ENCODE measurements at places on chromosomes 3 and 15.

DNA sequence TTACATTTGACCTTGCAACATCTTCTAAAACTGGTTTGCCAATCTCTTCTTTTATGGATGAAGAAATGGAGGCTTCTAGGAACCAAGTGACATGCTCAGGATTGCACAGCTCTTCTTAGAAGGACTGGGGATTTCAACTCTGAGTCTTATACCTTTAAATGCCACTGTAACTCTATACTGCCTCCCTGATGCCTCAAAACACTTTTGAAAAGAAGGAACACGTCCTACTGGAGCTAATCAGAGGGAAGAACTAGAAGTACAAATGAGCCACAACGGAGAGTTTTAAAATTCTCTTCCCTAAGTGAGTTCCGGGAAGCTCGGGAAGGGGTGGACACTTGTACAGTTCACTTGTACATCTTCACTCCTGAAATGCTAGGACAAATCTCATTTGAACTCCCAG lies 949 bp upstream of the MITF start:
- no peak for DNase-seq

GRCh38 chr15:77671362-77672056 lies 38.8 kb upstream of the LINGO1 start:
- no peak for DNase-seq

DNA sequence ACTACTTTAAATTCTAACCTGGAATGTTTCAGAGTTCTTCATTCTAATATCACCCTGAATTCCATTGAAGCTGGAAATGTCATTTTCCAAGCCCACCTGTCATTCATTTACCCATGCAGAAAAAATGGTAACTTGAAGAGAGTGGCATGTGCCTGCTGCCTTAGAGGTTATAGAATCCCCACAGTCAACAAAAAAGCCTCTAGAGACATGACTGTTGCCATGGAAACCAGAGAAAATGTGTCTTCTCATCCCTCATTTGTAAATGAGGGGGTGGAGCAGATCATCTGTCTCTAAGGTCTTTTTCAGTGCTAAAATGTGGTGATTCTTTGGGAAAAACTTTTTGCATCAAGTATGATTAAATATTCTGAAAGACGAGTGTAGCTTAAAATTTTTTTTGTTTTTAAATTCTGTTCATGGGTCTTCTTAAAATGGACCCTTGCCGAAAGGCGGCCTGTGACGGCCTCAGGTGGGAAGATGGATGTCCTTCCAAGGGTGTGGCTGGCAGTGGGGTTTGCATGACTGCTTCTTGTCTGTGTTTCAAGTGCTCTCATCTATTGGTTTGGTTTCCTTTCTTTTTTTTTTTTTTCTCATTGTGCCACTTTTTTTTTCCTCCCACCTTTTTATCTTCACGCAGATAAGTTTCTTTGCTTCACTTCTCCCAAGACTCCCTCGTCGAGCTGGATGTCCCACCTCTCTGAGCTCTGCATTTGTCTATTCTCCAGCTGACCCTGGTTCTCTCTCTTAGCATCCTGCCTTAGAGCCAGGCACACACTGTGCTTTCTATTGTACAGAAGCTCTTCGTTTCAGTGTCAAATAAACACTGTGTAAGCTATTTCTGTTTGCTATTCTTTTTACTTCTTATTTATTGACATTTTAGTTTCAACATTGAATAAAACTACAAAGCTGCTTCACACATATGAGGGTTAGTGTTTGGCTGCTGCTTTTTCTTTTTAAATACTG lies 23.0 kb downstream of the TPM1 start:
- no peak for DNase-seq

DNA sequence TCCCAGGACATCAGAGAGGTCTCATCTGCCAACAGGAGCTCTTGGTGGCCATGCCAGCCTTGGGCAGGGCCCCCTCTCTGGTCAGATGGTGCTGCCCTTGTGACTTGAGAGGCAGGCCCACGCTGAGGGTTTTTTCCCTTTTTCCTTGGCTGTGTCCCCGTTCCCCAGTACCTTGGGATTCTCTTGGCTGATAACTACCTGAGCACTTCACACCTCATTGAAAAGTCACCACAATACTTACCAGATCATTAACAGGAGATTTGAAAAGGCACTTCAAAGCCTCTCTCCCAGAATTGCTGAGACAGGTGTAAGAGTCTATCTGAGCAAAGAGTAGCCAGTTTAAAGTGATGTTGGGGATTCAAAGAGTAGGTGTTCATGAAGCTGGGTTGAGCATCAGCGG lies 15.1 kb upstream of the TMEM158 start:
- DNase-seq = no peak

GRCh38 chr3:141686466-141687291 lies 51.4 kb upstream of the RNF7 start:
- DNase-seq = no peak

DNA sequence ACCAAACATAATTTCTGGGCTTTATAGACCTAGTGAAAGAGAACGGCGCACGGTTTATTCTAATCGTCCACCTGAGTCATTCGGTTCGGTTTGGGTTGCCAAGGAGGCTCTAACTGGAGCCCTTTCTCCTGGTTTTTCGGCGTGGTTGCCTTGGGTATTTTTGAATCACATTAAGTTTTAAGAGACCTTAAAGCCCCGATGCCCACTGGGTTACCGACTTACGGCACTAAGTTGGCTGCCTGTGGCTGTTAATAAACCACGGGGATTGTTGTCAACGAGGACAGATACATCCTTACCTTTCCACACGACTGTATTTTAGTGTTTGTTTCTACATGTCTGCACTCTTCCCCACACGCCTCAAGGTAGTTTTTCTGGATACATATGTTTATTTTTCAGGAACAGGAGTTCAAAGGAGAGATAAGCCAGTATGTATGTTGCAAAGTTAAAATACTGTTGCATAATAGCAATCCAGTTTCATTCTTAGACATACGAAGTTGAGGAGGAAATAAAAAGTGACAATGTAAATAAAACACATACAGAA lies 1.2 kb upstream of the ANP32A start:
- DNase-seq = no peak

DNA sequence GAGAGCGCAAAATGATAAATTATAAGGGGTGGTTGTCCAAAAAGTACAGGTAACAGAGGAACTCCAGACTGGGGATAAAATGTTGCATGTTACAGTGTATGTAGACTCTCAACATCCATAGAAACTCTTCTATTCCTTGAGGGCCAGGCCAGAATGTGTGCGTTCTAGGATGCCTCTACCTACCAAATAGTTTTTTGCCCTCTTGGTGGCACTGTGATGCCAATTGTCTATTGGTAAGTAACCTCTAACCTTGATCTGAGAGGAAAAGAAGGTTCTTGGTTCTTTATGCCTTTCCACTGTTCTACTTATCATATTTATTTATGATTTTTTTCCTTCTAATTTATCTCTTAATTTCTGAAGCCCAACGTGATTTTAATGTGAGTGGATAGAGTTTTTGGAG lies 424.6 kb downstream of the GRM7 start:
- DNase-seq = no peak

DNA sequence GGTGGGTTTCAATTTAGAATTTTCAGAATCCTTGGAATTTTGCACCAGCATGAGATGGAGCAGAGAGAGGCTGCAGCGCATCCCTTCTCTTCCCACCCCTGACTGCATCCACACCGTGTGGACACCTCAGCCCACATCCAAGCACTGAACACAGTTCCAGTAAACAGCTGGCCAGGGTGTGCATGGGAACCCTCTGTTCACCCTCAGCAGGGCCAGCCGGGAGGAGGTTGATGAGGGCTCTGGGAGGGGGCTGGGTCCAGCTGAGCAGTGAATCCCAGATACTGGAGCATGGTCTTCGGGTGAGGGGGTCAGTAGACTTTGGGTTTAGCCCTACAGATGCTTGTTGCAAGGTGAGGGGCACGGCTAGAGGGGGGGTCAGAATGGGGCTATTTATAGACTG lies 85.8 kb downstream of the RPLP1 start:
- no peak for DNase-seq

DNA sequence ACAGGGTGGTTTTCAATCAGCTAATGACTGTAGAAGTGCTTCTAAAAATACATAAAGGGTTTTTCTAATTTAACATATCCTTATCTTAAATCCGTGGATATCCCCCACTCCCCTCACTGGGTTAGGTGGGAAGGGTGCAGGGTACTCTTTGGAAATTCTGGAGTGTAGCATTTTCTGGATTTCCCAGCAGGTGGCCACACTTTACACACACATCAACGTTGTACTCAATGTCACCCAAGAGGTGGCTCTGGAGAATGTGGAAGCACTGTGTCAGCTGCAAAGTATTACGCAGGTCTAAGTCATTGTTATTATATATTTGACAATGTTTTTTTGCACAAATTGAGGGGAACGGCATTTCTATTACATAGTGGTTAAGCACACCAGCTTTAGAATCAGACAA lies 168.8 kb downstream of the CHDH start:
- no peak for DNase-seq

GRCh38 chr3:115074502-115074901 lies 72.6 kb downstream of the ZBTB20 start:
- DNase-seq = no peak

GRCh38 chr15:59166166-59166565 lies 40.5 kb upstream of the LDHAL6B start:
- DNase-seq = no peak

GRCh38 chr15:26698555-26698954 lies 74.3 kb downstream of the GABRB3 start:
- DNase-seq = no peak

- no peak for DNase-seq
These were observed 356.0 kb downstream of the ZPLD1 start for GRCh38 chr3:102790747-102791325.

DNA sequence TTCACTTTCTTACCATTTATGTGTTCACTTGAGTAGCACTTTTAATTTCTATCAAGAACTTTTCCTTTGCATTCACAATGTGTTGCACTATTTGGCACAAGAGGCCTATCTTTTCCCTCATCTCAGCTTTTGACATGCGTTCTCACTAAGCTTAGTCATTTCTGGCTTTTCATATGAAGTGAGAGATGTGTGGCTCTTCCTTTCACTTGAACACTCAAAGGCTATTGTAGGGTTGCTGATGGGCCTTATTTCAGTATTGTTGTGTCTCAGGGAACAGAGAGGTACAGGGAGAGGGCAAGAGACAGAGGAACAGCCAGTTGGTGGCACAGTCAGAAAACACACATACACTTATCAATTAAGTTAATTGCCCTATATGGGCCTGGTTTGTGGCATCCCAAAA lies 127.4 kb upstream of the MLF1 start:
- DNase-seq = no peak

- DNase-seq = no peak
These were observed 40.9 kb downstream of the ONECUT1 start for GRCh38 chr15:52749258-52749657.

- DNase-seq = no peak
These were observed 1250.0 kb upstream of the GBE1 start for GRCh38 chr3:83011481-83011880.

GRCh38 chr3:115834068-115834467 lies 210.8 kb downstream of the GAP43 start:
- DNase-seq = no peak

DNA sequence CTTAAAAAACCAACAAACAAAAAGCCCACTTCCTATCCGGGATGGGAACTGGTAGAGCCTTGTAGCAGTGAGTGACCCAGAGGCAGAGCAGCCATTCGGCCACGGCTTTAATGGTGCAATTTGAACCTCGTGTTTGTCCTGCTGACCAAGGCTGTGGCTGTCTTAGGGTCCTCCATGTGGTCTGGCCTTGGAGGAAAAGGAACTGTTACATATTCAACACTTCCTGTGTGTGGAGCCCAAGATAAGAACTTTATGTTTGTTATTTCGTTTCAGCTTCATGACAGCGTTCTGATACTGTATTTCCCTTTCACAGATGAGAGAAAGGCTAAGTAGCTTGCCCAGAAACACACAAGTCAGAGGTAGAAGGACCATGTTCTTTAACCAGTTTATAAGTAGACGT lies 269.8 kb downstream of the SV2B start:
- no peak for DNase-seq

DNA sequence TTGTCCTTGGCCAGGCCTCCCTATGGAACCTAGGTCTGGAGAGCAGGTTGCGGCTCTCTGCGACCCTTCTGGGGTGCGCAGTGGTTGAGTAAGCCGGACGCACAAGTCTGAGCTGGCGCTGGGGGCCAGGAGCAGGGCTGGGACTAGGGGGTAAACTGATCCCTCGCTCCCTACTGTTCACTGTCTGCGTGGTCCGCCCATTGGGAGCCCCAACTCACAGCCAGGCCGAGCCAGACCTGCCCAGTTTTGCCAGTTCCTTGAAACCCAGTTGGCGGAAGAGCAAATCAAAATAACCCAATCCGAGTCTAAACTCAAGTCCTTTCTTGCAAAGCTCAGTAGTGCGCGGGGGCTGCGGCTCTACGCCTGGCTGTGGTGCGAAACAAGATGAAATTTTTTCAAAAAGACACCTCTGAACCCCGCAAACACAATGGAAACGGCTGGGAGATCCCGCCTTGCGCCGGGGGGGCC lies 17.5 kb downstream of the RGMA start:
- no peak for DNase-seq

- no peak for DNase-seq
These were observed 180.1 kb upstream of the KBTBD8 start for GRCh38 chr3:66817951-66818557.

DNA sequence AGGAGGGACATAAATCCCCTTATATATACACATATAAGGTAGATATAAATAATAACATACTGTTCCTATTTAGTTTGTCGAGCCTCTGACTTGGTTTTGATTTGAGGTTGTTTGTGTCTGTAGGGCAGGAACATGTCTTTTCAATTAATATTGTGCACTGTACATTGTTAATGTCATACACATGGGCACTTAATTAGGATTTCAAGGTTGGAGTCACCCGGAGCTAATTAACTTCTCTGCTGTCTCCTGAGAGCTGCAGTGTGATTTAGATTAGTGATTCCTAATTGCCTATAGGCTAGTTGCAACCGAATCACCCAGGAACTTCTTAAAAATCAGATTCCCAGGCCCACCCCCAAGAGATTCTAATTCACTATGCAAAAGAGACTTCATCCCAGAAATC lies 50.4 kb upstream of the FILIP1L start:
- DNase-seq = no peak

DNA sequence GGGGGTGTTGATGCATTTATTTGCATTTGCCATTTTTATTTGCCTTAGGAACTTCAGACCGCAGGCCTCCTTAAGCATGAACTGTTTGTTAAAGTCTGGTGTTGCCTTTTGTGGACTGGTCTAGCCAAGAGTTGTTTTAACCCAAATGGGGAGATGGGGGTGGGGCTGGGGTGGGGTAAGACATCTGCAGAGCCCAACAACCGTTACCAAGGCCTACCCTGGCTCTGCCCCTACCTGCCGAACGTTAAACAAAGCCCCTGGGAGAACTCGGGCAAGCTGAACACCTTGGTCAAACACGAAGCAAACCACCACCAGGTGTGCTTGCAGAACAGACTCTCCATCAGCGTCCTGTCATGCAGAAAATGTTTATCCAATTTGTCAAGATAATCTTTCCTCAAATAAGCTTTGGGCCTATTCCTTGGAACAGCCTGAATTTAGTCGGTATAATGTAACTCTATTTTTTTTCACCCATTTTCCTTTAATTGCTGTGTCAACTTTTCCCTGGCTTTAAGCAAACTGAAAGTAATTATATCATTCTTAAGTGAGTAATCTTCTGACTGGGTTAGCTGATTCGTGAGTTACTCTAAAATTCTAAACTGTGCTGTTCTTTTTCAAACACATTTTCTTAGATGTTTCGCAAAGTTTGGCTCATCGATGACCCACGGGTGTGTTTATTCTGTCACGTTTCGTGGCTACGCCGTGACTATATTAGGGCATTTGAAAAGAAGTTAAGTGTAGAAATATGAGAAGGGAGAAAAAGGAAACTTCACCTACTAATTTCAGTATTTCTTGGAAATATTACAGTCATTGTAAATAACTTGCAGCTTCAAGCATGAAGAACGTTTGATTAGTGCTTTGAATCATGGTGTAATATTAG lies 127.6 kb downstream of the SOX2 start:
- no peak for DNase-seq
